HCT116 (cell line): ENCODE measurements at places on chromosomes 5 and 9. TPM values are rescaled to one million over a fixed set of nuclear protein-coding genes. Genes with fewer than 3 reads are reported as not detected.

GRCh38 chr9:112333639-112334431 is 416 bp upstream of the PTBP3 start:
- H3K27me3 ChIP-seq, result no peaks in the 10 kb centered on the region
- peaks cover 23% of the 10 kb centered on the region for H3K4me1 ChIP-seq
- peak overlapping the region; percentile 60 for H3K4me3 ChIP-seq
- peak overlapping the region; percentile 100 for H3K27ac ChIP-seq
- peak; percentile 87 for DNase-seq
- H3K36me3 ChIP-seq, result no peaks in the 10 kb centered on the region

DNA sequence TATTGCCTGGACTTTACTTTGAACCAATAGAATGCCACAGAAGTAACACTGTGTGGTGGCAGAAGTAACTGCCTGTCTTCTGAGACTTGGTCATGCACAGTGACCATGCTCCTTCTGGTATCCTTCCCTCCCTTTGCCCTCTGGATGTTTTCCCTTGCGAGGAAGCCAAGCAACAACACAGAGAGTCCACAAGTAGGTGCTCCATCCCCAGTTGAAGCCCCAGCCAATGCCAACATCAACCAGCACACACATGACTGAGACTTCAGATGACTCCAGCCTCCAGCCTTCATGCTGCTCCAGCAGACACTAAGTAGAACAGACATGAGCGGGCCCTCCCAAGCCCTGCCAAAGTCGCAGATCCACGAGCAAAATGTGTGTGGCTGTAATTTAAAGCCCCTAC is 129.6 kb downstream of the EPB41L4A start:
- no peak overlapping the region for H3K27ac ChIP-seq
- H3K4me1 ChIP-seq, result no peaks in the 10 kb centered on the region
- no peak overlapping the region for H3K4me3 ChIP-seq
- no peaks in the 10 kb centered on the region for H3K36me3 ChIP-seq
- 0 out of 2 replicates have a peak, but pooled peaks cover 3% of the 10 kb centered on the region for H3K27me3 ChIP-seq
- no peak for DNase-seq

DNA sequence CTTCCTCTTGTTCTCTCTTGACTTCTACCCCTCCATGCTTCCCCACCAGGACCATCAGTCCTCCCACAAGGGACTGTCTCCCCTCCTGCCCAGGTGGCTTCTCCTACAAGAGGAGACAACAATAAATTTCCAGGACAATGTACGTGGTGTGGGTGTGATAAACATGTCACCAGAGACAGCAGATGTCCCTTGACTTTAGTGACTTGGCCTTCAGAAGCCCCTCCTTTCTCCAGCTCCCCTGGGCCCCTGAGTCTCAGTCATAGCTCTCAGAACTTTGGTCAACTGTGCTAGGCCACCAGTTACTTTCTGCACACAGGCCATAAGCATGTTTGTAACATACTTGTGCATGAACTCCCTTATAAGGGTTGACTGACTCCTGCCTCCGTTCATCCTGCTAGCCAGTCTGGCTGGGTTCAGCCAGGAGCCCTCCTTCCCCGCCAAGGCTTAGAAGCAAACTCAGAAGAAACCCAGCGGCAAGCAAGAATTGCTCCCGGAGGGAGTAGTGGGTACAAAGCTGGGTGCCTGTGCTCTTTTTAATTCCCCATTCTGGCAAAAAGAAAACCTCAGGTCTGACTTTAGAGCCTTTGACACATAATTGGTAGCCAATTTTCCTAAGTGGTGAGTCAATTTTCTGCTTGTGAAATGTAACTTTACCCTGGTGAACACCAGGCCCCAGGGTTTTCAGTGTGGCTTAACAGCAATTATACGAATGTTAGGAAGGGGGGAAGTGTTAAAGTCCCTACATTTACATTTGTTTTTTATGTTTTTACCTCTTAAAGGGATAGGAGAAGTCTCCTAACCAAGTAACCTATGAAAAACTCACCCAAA is 49.2 kb downstream of the EBF1 start:
- H3K27me3 ChIP-seq, result peaks cover 84% of the 10 kb centered on the region
- H3K4me1 ChIP-seq, result no peaks in the 10 kb centered on the region
- no peak overlapping the region for H3K4me3 ChIP-seq
- DNase-seq, result no peak

GRCh38 chr9:36401897-36402480 is 1.9 kb upstream of the RNF38 start:
- DNase-seq, result no peak
- H3K36me3 ChIP-seq, result no peaks in the 10 kb centered on the region
- no peaks in the 10 kb centered on the region for H3K27me3 ChIP-seq
- peaks cover 7% of the 10 kb centered on the region; the same call in 1 of the 2 replicates for H3K4me1 ChIP-seq
- H3K4me3 ChIP-seq, result no peak overlapping the region
- H3K27ac ChIP-seq, result no peak overlapping the region

GRCh38 chr5:9344751-9345240 is 201.1 kb downstream of the SEMA5A start:
- H3K4me3 ChIP-seq, result no peak overlapping the region
- DNase-seq, result no peak
- no peak overlapping the region for H3K27ac ChIP-seq
- no peaks in the 10 kb centered on the region for H3K4me1 ChIP-seq
- H3K36me3 ChIP-seq, result no peaks in the 10 kb centered on the region

DNA sequence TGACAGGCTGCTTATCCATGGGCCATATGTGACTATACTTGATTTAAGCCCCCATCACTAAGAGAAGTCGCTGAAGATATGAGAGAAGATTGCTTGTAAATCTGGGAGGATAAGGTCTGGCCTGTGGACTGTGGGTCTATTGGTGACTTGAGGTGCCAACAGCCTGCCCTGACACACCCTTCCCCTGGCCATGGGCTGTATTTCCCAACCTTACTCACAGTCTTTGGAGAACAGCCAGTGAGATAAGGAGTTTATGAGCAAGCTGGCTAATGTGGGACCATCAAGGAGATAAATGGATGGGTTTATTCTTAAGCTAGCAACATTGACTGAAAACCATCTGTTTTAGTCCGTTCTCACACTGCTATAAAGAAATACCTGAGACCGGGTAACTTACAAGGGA is 231.3 kb downstream of the ZSWIM6 start:
- H3K4me1 ChIP-seq, result no peaks in the 10 kb centered on the region
- no peaks in the 10 kb centered on the region for H3K27me3 ChIP-seq
- no peaks in the 10 kb centered on the region for H3K36me3 ChIP-seq
- no peak overlapping the region for H3K27ac ChIP-seq
- no peak for DNase-seq

GRCh38 chr5:179905161-179905560 is 2.5 kb downstream of the TBC1D9B start:
- no peak for DNase-seq
- H3K4me1 ChIP-seq, result peaks cover 6% of the 10 kb centered on the region; the same call in 1 of the 2 replicates
- no peaks in the 10 kb centered on the region for H3K27me3 ChIP-seq
- no peak overlapping the region for H3K27ac ChIP-seq
- H3K36me3 ChIP-seq, result peaks cover 8% of the 10 kb centered on the region

SPATA31A7 gene
- total RNA-seq, result not detected
